Right forelimb (tissue), 1 donor: ENCODE measurements at places on chromosomes 1 and 21.

- DNase-seq = no peak
These were observed 71.7 kb downstream of the SEC16B start for GRCh38 chr1:177897998-177898654.

DNA sequence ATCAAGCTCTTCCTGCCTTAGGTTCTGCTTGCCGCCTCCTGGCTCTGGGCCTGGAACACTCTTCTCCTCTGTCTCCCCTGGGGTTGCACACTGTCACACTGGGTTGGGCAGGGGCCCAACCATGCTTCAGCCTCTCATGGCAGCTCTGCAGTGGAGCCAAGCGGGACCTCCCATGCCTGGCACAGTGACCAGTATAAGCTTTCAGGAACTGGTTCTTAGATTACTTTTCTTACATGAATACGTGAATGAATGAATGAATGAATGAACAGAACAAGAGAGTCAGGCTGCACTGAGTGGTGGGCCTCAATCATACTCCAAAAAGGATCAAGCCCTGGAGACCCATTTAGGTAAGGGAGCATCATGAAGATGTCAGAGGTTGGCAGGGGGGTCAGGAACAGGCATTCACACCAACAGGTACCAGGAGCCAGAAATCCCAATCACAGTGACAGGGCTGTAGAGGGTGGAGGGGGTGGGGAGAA lies 30.8 kb upstream of the TMEM125 start:
- no peak for DNase-seq

DNA sequence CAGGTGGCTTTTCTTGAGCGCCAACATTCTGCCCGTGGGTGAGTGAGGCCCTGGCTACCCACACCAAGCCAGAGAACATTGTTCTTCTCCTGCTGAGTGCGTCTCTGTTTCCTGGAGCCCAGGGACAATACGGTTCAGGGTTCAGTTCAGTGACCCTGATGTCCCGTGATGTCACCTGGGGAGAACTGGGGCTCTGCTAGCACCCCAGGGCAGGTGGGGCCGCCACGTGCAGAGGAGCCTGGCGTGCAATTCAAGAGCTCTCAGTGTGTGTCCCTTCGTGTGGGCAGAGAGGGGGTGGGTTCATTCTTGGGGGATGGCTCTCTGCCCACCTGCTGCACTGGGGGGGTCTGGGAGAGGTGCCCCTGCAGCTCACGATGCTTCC lies 18.2 kb upstream of the PEX10 start:
- no peak for DNase-seq

DNA sequence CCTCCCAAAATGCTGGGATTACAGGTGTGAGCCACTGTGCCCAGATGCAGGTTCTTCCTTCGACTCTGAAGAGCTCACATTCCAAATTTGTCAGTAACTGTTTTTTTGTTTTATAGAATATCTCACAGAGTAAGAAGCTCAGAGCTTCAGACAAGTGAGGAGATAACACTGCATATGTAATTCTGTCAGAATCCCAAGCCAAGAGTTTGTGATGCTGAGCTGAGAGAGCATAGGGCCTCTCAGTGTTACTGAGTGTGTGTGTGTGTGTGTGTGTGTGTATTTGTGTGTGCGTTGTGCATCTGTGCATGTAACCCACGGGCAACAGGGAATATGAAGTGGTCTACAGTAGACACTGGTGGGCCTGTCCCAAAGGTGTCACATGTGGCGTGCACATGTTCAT lies 15.2 kb upstream of the TNR start:
- no peak for DNase-seq

DNA sequence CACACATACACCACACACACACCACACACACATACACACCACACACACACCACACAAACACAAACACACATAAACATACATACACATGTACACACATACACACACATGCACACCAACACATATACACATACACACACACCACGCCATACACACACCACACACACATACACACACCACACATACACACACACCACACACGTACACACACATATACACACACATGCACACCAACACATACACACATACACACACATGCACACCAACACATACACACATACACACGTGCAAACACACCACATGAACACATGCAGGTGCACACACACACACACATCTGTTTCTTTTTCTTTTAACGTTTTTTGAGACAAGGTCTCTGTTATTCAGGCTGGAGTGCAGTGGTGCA lies 41.0 kb upstream of the SLC45A1 start:
- no peak for DNase-seq

DNA sequence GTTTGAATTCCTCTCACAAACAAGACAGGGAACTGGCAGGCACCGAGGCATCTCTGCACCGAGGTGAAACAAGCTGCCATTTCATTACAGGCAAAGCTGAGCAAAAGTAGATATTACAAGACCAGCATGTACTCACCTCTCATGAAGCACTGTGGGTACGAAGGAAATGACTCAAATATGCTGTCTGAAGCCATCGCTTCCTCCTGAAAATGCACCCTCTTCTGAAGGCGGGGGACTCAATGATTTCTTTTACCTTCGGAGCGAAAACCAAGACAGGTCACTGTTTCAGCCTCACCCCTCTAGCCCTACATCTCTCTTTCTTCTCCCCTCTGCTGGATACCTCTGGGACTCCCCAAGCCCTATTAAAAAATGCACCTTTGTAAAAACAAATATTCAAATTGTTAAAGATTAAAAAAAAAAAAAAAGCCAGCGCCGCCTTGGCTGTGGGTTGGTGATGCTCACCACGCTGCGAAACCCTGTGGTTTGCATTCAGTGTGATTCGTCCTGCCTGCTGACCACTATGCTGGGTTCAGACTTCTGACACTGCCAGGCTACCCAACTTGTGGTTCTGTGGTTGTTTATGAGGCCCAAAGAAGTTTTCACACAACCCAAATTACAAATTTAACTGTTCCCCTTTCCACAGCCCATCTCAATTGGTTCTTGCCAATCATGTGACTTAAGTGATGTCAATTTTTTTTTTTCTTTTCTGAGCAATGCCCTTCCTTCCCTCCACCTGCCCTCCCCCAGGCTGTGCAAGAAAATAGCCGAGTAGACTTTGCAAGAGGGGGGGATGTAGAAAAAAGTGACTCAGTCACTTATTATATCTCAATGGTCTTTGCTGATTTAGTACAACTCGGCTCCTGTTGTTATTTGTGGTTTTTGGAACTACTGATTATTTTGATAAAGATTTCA lies at the start of gene RUNX1:
Gene RUNX1 (minus strand): TSS at position 597 of the 912 bp plus-strand sequence.
- DNase-seq = no peak

GRCh38 chr21:29826386-29826785 lies 113.4 kb downstream of the GRIK1 start:
- no peak for DNase-seq

DNA sequence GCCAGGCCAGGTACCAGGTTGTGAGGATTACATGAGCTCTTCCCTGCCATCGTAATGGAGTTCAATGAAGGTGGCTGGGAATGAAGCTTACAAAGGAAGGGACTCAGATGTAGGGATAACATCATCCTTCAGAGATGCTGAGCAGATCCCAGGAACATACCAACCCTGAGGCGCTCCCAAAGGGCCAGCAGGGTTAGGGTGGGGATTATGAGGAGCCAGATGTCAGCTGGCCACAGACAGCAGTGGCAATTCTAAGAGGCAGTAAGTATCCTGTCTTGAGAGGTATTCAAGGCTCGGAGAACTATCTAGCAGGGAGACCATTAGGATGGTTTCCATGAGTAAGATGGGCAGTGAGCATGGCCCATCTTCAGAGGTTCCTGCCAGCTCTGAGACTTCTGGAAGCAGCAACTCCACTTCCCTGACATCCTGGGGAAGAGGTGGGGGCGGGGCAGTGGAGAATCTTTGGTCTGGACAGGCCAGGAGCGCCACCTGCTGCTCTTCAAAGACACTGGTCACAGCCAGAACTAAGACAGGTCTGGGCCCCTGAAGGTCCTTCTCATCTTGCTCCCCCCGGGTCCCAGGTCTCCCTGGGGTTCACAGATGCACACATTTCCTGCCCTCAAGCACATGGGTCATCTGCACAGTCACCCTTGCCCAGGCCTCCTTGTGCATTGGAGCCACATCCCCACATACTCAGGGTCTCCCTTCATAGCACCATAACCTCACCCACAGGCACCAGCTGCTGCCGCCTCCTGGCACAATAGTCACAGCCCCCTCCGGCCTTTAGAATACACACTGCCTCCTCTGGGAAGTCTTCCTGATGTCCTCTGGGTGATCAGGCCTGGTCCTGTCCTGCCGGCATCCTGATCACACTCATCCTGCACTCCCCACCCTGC lies 2.7 kb upstream of the SDC3 start:
- peak; percentile 90 for DNase-seq

DNA sequence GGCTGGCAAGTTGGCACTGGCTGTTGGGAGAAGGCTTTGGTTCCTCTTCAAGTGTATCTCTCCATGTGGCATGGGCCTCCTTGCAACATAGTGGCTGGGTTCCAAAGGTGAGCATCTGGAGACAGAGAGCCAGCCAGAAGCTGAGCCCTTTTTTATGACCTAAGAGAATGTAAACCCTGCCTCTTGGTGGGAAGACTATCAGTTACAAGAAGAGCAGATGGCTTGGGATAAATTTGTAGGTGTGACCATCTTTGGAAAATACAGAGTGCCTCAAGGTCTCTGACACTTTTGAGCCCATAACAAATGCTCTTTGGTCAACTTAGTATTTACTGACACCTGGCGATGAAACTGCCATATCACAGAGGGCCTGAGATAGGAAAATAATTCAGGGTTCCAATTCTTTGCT lies 31.4 kb upstream of the PRELP start:
- DNase-seq = no peak

DNA sequence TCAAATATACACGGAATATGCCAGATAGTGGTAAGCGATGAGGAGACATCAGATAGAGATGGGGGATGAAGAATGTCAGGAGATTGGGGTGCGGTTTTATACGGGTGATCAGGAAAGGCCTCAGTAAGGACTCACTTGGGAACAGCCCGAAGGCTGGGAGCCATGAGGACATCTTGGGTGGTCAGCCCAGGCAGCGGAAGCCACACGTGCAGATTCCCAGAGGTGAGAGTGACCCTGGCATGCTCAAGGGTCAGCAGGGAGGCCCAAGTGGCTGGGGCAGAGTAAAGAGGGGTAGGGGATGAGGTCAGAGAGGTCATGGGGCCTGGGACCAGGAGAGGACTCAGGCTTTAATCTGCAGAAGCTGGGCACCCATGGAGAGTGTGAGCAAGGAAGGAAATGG lies 106.6 kb downstream of the MATN1 start:
- DNase-seq = no peak

DNA sequence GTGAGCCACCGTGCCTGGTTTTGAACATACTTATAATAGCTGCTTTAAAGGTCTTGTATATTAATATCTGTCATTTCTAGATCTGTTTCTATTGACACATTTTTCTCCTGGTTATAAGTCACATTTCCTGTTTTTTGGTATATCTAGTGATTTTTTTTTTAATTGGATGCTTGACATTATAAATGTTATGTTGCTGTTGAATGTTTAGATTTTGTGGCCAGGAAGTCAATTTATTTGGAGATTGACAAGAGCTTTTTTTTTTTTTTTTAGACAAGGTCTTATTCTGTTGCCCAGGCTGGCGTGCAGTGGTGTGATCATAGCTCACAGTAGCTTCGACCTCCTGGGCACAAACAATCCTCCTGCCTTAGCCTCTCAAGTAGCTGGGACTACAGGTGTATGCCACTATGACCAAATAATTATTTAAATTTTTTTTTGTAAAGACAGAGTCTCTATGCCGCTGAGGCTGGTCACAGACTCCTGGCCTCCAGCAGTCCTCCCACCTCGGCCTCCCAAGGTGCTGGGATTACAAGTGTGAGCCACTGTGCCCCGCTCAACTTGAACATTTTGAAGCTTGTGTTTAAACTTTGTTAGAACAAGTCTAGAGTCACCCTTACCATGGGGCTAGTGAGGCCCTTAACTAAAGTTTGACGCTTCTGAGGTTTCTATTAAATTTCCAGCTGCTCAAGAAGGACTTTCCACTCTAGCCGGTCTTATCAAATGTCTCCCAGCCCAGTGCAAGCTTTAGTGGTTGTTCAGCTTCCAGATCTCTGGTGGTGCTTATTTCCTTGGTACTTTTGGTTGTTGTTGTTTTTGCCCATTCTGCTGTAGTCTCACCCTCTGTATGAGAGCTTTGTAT lies 8.6 kb upstream of the CHI3L2 start:
- no peak for DNase-seq

- DNase-seq = no peak
These were observed 62.3 kb downstream of the RUNX1 start for GRCh38 chr21:34986561-34987500.

DNA sequence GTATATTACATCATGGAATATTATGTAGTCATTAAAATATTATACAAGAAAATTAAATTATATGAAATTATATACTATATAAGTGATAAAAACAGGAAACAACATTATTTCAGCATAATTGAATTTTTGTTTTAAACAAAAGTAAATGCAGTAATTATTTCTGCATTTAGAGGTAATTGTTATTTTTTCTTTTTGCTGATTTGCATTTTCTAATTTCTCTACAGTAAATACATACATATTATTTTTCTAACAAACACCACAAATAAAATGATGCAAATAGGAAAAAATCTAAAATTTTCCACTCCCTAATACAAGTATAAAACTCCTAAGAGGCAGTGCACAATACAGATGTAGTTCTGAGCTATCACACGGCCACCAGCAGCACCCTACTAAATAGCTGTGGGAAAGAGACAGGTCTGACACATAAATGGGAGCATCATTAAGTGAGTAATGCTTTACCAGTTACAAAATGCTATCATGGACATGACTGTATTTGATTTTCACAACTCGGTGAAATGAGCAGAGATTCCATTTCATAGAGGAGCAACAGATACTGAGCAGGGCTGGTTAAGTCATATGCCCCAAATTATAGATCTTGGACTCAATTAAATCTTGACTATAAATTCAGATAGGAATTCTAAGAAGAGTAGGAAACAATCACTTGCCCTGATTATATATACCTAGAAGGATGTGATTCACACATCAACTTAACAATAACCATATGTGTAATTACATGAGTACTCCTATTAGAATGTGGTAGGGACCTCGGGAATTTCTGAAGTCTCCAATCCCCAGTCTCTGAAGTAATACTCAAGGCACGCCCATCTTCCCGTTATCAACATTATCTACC lies 49.0 kb downstream of the NRIP1 start:
- no peak for DNase-seq

DNA sequence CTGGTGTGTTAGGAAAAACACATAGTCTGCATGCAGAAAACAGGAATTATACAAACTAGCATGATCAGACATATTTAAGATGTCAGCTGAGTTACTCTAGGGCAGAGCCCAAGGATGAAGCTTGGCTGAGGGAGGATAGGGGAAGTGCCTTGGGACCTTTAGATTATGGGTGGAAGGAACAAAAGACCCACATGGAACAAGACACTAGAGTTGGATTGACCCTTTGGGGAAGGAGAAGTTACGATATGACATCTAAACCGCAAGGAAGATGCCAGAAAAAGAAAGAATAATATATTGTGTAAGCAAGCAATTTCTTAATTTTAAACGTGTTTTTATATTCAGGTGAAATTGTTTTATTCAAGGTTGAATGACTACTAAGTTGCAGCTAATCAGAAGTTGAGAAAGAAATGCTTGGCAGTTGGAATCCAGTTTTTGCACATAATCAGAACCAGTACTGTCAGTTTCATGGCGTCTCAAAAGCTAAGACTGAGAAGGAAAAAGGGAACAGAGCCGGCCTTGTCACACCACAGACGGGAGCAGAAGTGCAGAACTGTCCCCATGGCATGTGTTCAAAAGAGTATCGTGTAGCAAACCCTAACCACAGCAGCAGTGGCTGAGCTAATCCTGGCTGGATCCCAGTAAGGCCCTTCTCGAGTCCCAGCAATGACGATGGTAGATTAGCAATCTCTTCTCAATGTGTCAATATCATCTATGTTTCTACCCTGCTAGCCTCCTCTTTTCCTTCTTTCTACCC lies 31.2 kb upstream of the IFNAR2 start:
- DNase-seq = peak; percentile 62
